Neural progenitor cell (in vitro differentiated cells): ENCODE measurements at places on chromosomes 7 and 10. TPM values are rescaled to one million over a fixed set of nuclear protein-coding genes. Genes with fewer than 3 reads are reported as not detected.

Gene RPEL1
- not detected in 2 replicates for total RNA-seq

DNA sequence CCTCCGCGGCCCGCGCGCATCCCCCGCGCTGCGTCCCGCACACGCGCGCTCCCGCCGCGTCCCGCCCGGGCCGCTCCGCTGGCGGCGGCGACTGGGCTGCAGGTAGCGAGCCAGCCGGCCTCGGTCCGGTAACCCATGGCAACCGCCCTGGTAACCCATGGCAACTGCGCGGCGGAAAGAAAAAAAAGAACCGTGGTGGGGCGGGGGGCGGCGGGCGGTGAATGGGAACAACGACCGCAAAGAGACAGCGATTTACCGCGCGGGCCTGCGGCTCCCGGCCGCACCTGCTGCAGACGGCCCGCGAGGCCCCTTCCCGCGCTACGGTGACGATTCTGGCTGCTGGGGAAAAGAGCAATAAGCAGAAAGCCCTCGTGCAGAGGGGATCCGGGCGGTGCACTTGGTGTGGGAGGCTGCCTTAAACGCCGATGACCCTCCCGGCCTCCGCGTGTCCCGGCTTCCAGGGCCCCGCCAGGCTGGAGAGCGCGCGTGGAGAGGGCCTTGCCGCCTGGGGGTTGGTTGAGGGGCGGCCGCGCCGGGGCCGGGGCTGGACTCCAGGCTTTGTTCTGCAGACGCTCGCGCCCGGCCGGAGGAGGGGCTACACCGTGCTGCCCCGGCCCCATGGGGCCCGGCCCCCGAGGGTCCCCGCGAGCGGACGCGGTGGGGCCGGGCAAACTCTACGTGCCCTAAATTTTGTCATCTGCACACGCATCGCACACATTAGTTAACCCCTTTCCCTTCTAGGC is 84.7 kb downstream of the SNX10 start:
- DNase-seq, result peak; percentile 90

DNA sequence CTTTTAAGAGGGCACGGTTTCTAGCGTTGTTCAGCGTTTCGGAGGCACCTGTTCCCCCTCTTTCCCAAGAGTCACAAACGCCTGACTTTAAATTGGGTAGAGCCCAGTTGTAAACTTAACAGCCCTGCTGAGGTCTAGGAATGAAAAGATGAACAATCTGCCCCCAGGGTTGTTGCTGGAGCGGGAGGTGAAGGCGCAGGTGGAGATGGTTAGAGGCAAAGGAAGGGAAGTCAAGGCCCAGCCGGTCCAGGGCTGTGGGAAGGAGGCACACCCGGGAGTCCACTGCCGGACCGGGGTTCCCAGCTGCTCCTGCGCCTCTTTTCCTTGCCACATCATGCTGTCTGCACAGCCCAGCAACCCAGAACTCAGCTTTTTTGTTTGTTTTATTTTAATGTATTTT is 770 bp downstream of the PRXL2A start:
- no peak for DNase-seq

GRCh38 chr7:24440892-24441291 is 132.4 kb upstream of the PALS2 start:
- DNase-seq, result no peak

- DNase-seq, result no peak
These were observed 85.7 kb downstream of the SUGCT start for GRCh38 chr7:40220421-40220911.
